ENCODE measurements at places on chromosomes 7 and 10. TPM values are rescaled to one million over a fixed set of nuclear protein-coding genes. Genes with fewer than 3 reads are reported as not detected.

The GNGT1 gene
- polyA plus RNA-seq, result not detected

The CALN1 gene
- 0.12 TPM for polyA plus RNA-seq

The KCP gene
- polyA plus RNA-seq, result 2.0 TPM

The UNC5B gene
- 2.8 TPM for polyA plus RNA-seq

The ACSM6 gene
- 0.34 TPM for polyA plus RNA-seq

The CPXM2 gene
- 0.82 TPM for polyA plus RNA-seq

The HMX3 gene
- polyA plus RNA-seq, result 0.67 TPM

The CCL24 gene
- polyA plus RNA-seq, result 0.34 TPM

The DIP2C gene
- polyA plus RNA-seq, result 4.4 TPM

The CPA1 gene
- polyA plus RNA-seq, result 5.3 TPM

The NANOS1 gene
- 3.5 TPM for polyA plus RNA-seq

The ZCWPW1 gene
- 5.5 TPM for polyA plus RNA-seq

The FAM180A gene
- 0.07 TPM for polyA plus RNA-seq

The CYP2C18 gene
- polyA plus RNA-seq, result 1.9 TPM

The ASB4 gene
- polyA plus RNA-seq, result 0.09 TPM

The CPA5 gene
- 0.20 TPM for polyA plus RNA-seq

The CDK6 gene
- polyA plus RNA-seq, result 2.6 TPM

The SPDYE1 gene
- polyA plus RNA-seq, result not detected

The AS3MT gene
- polyA plus RNA-seq, result 17.0 TPM

The KCNIP2 gene
- 42.7 TPM for polyA plus RNA-seq

The TMEM270 gene
- polyA plus RNA-seq, result 0.08 TPM

The GRID2IP gene
- polyA plus RNA-seq, result 0.11 TPM

The CRHR2 gene
- polyA plus RNA-seq, result 0.22 TPM

The PCDH15 gene
- 0.22 TPM for polyA plus RNA-seq

The PVRIG gene
- polyA plus RNA-seq, result not detected

The RHBDD2 gene
- 53.5 TPM for polyA plus RNA-seq

The SNX10 gene
- 4.6 TPM for polyA plus RNA-seq

The TLL2 gene
- polyA plus RNA-seq, result 0.32 TPM

The EN2 gene
- not detected for polyA plus RNA-seq

The VAX1 gene
- polyA plus RNA-seq, result not detected

The ELN gene
- polyA plus RNA-seq, result 142 TPM

The NYAP1 gene
- 0.83 TPM for polyA plus RNA-seq

The METTL27 gene
- polyA plus RNA-seq, result 2.4 TPM

The ZPBP gene
- polyA plus RNA-seq, result not detected

The C10orf105 gene
- polyA plus RNA-seq, result 0.03 TPM

The MYH16 gene
- polyA plus RNA-seq, result not detected
